ENCODE measurements at places on chromosomes 2 and 18.

DNA sequence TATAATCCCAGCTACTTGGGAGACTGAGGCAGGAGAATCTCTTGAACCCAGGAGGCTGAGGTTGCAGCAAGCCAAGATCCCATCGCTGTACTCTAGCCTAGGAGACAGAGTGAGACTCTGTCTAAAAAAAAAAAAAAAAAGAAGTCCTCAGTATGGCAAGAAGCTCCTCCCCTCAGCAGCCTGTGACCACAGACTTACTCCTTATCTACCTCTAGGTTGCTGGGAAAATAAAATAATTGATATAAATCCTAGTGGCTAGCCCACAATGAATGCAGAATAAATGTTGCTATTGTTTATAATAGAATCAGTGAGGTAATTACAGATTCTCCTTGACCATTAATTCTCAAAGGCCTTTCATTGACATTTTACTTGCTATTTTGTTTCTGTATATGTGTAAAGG lies 70.6 kb downstream of the IRS1 start:
- DNase-seq, result no peak

DNA sequence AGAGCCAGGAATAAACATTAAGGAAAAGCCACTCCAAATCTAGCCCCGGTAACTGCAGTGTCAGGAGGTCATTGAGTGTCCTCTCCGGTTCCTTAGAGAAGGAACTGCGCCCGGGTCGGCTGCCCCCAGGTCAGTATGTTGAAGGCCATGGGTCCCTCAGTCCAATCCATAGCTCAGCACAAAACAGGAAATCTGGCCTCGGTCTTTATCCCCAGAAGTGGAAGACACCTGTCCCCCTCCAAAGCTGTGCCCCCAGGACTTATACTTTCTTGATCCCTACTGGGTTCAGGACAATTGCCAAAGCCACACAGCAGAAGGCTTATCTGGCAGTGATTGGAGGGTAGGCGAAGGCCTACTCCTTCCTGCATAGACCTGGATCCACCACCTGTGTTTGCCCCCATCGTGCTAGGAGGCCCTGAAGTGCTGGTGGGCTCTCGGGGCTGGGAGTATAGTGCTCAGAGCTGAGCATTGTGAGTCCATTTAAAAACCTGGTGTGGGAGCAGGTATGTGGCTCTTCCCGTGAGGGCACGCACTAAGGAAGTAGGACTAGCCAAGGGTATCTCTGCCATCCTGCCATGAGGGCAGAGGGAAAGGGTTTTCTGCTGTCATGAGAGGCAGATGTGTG lies 178.6 kb downstream of the SEPTIN10 start:
- DNase-seq, result no peak

DNA sequence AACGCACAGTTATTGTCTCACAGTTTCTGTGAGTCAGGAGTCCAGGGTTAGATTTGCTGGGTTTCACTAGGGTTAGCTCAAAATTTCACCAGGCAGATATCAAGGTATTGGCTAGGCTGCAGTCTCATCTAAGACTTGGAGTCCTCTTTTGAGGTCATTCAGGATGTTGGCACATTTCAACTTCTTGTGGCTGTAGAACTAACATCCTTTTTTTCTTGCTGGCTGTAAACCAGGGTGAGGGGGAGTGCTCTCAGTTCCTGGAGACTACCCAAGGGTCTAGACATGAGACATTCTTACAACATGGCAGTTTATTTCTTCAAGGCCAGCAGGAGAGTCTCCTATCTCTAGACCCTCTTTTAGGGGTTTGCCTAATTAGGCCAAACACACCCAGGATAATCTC lies 12.8 kb upstream of the CAVIN2 start:
- no peak for DNase-seq

DNA sequence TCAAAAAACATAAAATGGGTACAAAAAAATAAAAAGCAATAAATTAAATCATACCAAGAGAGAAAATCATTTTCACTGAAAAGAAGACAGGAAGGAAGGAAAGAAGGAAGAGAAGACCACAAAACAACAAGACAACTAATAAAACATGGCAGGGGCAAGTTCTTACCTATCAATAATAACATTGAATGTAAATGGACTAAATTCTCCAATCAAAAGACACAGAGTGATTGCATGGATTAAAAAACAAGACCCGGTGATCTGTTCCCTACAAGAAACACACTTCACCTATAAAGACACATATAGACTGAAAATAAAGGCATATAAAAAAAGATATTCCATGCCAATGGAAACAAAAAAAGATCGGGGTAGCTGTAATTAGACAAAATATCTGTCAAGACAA lies 82.6 kb upstream of the CERS6 start:
- DNase-seq, result no peak

GRCh38 chr18:76604108-76604934 lies 109.3 kb upstream of the ZNF516 start:
- DNase-seq, result no peak

DNA sequence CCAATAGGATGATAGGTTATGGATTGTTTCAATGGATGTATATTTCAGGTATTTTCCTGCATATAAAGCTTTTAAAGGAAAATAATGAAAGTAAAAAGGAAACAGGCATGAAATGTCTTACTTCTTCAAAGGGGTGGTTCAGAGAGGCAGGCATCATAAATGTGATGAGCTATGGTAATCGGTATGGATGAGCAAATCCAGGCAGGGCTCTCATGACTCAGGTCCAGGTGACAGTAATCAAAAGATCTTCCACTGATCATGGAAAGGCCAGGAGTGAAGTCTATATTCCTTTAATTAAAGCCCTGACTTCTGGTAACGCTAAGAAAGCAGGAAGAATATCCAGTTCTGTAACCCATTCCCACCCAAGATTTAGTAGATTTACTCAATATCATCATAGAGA lies 48.7 kb upstream of the RGPD4 start:
- no peak for DNase-seq

DNA sequence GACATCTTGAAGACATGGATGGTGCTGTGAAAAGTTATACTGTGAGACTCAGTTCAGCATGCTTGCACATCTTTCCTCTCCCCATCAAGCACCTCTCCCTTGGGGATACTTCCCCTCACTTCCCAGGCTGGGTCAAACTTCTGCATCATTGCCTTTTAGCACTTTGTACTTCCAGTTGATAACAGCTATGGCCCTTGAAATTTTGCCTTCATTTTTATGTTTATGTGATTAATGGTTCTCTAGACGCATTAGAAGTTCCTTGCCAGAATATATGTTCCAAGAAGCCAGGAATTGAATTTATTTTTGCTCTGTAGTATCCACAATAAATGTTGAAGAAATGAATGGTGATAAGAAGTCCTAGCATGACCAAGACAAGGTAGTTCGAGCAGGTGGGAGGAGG lies 120.9 kb upstream of the ST6GAL2 start:
- no peak for DNase-seq

GRCh38 chr18:38047820-38048219 lies 482.2 kb upstream of the CELF4 start:
- DNase-seq, result no peak

DNA sequence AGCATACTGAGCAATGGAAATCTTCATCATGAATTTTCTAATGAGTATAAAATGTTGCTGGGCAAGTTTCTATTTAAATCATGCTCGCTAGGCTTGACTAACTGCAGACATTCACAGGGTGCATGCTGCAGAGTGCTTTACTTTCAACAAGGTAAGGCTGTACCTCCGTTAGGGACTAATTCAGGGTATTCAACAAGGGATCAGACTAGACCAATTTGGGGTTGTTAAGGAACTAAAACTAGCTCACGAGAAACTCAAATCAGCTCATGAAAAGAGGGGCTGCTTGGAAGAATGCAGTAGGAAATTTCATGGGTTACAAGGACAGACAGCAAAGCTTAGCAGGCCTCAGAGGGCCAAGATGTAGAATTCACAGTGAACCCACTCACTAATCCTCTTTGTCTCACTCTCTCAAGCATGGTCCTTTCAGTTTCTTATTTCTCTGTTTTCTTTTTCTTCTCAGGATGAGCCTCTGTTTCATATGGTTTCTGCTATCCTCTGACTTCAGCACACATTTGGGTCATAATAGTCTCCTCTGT lies 2.2 kb downstream of the MYO3B start:
- DNase-seq, result no peak

- no peak for DNase-seq
Measured at GRCh38 chr2:239942090-239942489, 83.1 kb downstream of the NDUFA10 start.

- no peak for DNase-seq
Measured at GRCh38 chr18:25456334-25457010, 104.5 kb upstream of the ZNF521 start.

DNA sequence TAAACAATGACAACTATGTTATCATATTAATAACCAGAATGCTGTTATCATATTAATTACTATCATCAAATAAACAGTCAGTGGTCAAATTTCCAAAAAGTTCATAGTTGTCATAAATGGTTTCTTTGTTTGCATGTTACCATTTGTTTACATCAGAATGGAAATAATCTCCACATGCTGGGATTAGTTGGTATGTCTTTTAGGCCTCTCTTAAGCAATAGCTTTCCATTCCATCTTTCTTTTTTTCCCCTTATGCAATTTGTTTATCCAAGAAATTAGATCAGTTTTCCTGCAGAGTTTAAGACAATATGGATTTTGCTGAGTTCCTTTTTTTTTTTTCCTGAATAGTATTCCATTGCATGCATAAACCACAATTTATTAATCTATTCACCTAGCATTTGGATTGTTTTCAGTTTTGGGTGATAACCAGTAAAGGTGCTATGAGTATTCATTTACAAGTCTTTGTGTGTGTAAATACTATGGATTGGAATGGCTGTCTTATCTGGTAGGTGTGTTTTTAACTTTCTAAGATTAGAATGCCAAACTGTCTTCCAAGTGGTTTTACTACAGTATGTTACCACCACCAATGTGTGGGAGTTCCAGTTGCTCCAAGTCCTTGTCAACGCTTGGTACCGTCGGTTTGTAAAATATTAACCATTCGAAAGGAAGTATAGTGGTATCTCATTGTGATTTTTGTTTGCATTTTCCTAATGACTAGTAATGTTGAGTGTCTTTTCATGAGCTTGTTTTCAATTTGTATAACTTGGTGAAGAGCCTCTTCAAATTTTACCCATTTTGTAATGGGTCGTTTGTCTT lies 33.3 kb upstream of the TXNDC2 start:
- no peak for DNase-seq

GRCh38 chr2:28649481-28650265 lies 102.0 kb upstream of the PPP1CB start:
- peak; percentile 71 for DNase-seq

- peak; percentile 34 for DNase-seq
Measured at GRCh38 chr2:176093145-176093897, 800 bp downstream of the HOXD13 start.

DNA sequence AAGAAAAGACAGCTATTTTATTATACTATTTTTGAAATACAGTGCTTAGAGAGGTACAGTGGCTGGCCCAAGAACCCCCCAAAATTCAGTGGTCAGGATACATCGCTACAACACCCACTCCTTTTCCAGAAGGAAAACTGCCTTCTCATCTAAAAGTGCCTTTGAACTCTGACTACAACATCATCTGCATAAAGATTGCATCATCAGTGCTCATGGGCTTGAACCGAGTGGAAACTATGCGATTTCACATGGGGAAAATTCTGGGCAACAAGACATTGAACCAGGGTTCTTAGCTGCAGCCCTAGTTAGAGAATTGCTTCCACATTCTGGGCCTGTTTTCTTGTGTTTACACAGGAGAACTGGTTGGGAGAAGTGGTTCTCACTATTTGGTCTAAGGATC lies 294.6 kb upstream of the SLC14A2 start:
- DNase-seq, result no peak

- no peak for DNase-seq
Measured at GRCh38 chr2:75406131-75406581, 154.6 kb downstream of the EVA1A start.

- peak; percentile 86 for DNase-seq
Measured at GRCh38 chr2:3535794-3536681, 16.7 kb upstream of the ADI1 start.

- DNase-seq, result no peak
Measured at GRCh38 chr2:195838002-195838401, 181.0 kb downstream of the SLC39A10 start.

DNA sequence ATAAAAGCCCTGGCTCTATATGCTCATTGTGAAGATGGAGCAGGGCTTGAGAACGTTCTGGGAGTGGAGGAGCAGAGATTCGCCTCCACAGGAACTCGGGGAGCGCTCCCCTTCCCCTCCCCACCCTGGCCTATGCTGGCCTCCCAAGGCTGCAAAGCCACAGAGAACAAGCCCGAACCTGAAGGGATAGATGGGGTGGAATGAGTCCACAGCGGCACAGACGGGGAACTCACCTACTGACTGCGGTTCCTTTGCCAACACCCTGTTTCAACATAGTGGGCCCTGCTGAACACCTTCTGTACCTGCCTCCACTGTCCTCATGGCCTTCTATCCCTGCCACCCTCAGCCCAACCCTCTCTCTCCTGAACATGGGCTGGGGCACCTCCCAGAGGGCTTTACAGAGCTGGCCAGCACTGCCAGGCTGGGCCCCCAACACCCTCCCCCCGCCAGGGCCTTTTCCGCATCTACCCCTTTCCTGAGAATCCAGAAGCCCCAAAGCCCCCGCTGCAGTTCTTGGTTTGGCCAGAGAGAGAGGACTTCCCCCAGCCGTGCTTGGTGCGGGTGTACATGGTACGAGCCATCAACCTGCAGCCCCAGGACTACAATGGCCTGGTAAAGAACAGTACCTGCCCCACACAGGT lies 41.5 kb downstream of the LMAN2L start:
- no peak for DNase-seq

DNA sequence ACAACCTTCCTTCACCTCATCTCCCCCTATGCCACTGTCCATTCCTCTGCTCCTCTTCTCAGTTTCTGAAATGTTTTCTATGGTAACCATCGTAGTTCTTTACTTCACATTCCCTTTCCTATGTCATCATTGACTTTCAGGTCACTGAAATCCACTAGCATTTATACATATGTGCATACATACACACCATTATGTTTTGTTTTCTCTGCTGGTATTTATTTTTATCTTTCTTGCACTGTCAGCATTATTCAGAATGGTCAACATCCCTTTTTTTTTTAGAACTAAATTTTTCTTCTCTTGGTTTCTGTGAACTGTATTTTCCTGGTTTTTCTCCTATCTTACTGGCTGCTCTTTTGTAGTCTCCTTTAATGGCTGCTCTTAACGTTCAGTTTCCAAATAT lies 33.2 kb downstream of the ITGAV start:
- DNase-seq, result no peak

DNA sequence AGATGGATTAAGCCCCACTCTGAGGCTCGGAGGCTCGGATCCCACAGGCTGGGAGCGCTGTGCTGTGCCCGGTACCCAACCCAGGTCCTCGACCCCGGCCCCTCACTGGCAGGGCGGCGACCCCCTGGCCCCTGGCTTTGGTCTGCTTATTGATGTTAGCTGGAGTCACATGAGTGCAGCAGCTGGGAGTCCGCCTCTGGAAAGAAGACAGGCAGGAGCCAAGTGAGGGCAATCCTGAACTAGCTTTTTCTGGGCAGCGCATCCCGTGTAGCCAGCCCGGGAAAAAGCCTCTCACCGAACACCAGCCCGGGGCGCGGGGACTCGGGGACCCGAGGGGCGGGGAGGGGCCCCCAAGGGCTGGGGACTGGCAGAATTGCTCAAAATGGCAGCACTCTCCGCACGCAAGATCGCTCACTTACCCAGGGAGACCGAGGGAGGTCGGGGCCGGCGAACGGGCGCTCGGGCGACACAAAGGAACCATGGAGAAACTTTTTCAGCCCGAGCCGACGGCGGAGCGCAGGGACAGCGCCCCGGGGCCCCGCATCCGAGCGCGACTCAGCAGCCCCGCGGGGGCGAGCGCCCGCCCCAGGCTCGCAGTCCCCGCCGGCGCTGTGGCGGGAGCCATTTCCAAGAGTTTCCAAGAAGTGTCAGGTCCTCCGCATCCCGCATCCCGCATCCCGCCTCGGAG lies 567 bp downstream of the TMEM200C start:
- no peak for DNase-seq
